HCEC 1CT (cell line): ENCODE measurements at places on chromosomes 2 and 18.

DNA sequence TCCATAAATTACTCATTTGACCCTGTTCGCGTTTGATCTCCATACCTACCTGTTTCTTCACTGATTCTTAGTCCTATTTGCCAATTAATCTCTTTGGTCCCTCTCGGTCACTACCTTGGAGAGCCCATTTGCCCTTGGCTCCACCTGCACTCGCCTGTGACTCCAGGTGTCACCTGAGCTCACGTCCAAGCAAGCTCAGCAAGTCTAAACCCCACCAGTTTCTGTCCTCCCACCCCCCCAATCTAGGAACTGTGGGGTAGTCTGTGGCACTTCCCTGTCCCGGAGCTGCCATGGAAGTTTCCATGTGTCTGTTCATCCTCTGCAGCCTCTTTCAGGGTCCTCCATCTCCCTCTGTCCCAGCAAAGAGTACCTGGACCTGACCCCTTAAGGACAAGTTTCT is 68.1 kb upstream of the BCL2L11 start:
- DNase-seq = no peak

DNA sequence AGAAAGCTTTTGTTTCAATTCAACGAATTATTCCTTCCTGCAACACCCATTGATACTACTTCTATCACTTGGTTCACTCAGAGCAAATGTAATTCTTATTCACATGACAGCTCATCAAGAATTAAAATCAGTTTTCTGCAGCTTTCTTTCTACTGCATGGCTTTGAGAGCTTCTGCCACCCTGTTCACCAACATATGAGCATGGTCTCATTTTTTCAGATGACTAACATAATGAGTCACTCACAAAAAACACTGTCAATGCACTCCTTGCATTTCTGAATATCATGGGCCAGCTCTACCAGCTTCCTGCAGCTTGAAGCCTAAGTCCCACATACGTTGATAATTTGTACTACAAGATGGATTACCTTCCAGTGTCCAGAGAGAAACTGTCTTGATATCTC is 342.9 kb downstream of the LRATD1 start:
- DNase-seq = peak; percentile 36

DNA sequence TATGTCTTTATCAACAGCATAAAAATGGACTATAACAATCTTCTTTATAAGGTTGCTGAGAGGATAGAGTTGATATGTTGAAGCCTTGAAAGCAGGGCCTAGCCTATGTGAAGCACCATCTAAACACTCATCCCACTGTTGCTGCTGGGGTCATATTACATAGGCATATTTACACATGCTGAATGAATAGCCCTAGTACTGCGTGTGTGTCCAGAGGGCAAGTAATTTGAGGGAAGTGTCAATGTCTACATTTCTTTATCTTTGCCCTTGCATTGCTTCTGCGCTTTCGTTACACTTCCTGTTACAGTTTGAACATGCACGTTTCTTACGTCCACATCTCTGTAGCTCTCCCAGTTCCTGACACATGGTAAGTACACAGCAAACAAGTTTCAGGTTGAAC is 280.3 kb upstream of the ATP5MC3 start:
- no peak for DNase-seq

DNA sequence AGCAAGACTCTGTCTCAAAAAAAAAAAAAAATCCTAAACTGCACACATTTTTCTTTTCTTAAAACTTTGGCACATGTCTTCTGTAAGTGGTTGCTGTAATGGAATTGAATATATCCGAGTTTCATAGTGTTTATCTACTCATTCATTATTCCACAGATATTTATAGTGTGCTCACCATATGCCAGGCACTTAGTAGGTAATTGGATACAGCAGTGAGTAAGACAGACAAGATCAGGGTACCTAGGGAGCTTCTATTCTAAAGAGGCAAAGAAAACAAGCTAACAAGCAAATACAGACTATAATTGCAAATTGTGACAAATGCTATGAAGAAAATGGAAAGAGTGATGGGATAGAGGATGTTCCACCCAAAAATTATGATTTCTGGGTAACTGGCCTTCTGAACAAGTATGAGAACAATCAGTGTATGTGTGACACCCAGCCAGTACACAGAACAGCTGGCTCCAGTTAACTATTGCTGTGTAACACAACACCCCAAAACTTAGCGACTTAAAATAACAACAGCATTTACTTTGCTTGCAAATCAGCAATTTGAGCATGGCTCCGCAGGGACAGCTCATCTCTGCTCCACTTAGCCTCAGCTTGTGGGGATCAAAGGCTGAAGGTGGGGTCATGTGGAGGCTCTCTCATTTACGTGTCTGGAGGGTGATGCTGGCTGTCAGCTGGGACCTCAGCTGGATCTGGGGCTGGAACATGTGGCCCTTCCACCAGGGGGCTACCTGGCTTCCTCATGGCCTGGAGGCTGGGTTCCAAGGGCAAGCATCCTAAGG is 224.9 kb downstream of the INSIG2 start:
- no peak for DNase-seq

GRCh38 chr2:134154246-134154645 is 99.6 kb upstream of the MGAT5 start:
- no peak for DNase-seq

GRCh38 chr18:62577765-62578164 is 54.9 kb downstream of the ZCCHC2 start:
- no peak for DNase-seq

DNA sequence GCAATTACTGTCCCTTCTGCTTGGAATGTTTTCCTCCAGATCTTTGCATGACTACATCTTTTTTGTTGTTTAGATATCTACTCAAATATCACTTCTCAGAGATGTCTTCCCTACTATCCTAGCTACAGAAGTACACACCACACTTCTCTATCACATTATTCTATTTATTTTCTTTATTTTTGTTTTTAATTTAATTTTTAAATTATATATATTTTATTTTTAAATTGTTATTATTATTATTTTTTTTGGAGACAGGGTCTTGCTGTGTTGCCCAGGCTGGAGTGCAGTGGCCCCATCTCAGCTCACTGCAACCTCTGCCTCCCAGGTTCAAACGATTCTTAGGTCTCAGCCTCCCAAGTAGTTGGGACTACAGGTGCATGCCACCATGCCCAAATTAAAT is 106.7 kb downstream of the TAF4B start:
- DNase-seq = no peak

DNA sequence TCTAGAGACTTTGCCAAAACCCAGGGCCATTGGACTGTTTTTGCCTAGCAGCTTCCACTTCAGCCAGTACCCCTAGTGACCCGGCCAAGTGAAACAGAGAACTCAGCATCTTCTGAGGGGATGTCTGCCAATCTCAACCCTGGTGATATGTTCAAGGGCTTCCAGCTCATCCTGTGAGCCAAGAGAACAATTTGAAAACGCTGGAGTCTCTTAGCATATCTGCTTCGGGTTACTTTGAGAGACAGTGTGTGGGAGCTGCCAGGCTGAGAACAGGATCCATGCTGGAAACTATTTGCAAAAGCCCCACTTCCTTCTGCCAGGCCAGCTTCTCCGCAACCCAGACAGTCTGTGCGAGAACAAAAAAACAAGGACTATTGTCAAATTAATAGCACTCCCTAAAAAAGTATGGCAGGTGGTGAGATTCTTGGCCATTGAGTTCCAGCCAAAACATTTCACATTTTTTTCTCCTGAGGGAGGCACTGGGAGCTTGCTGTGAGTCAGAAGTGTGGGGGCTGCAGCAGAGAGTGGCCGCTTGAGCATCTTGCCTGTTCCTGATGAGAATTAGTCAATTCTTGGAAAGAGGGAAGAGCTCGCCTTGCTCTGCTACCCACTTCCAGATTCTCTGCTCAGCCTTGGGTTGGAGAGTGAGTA is 395.6 kb upstream of the TRIB2 start:
- peak; percentile 96 for DNase-seq

GRCh38 chr2:171405546-171405945 is 28.2 kb downstream of the METTL8 start:
- DNase-seq = no peak

- no peak for DNase-seq
Observed at GRCh38 chr2:50975546-50975945, 56.4 kb downstream of the NRXN1 start.

- DNase-seq = no peak
Observed at GRCh38 chr2:37560863-37561614, 110.4 kb downstream of the CDC42EP3 start.

DNA sequence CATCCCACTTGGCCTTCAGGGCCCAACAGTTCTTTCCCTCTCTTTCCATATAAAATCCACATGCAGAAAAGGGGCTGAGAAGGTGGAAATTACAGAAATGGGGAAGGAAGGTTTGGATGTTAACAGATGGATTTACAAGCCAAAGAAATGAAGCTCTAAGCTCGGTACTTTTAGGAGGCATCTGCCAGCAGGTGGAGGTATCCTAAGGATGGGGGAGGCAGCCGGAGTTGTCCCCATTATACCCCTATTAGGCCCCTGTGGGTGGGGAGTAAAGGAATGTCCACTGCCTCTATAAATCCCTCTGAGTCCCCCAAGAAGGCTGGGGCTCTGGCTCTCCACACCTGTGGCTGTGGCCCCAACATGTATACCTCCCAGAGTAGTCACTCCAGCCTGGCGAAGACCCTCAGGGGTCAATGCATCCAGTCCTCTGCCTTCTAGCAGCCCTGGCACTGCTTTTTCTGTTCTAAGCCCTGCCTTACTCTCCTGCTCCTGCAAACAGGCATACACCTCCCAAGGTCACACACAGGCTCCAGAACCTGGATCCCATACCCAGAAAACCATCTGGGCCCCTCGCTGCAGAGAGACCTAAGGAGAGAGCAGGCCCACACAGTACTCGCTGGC is 1.2 kb downstream of the FBXO41 start:
- DNase-seq = no peak

DNA sequence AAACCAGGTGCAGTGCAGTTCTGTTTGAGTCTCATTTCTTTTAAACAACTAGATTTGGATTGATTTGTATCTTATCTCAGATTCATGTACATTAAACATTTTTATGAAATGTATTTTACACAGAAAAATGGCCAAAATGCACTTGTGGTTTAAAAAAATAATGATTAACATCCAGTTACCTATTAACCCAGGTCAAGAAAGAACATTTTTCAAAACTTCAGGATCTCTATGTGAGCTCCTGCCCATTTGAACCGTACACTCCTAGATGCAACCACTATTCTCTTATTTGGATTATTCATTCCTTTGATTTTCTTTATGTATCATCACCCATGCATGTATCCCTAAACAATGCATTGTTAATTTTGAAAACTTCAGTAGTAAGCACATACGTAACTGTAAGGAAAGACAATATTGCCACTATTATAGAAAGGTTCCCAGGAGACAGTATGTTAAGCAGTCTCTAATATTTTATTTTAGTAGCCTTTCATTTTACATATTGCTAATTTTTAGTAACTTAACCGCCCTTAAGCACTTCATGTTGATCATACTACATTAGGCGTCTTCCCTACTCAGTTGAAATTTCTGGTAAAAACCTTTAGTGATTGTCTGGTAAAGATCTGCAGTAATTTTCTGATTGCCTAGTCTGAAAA is 22.7 kb downstream of the RNF138 start:
- DNase-seq = no peak

GRCh38 chr2:197904446-197904845 is 100.1 kb downstream of the PLCL1 start:
- no peak for DNase-seq

DNA sequence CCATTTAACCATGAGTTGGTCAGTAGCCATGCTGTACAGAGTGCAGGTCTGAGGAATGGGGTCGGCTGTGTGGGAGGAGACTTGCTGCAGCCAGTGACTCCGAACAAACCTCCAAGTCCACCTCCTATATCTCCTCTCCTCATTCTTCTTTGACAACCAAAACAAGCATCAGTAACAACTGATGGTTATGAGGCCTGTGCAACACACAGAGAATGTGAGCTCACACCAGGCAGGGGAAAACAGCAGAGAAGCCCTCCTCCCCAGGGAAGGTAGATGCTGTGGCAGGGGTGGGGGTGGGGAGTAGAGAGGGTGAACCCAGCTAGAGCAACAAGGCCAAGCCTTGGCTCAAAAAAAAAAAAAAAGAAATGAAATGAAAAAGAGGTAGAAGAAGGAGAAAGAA is 12.3 kb upstream of the CNGA3 start:
- no peak for DNase-seq

- peak; percentile 95 for DNase-seq
Observed at GRCh38 chr2:27628767-27629709, at the start of the genes CCDC121 and GPN1. Gene CCDC121, minus strand, starts transcription at chr2:27629012. Its CDS starts 1,213 bp downstream, at chr2:27627799. Gene GPN1, plus strand, starts transcription at chr2:27629050. Its CDS starts 9 bp downstream, at chr2:27629059.

DNA sequence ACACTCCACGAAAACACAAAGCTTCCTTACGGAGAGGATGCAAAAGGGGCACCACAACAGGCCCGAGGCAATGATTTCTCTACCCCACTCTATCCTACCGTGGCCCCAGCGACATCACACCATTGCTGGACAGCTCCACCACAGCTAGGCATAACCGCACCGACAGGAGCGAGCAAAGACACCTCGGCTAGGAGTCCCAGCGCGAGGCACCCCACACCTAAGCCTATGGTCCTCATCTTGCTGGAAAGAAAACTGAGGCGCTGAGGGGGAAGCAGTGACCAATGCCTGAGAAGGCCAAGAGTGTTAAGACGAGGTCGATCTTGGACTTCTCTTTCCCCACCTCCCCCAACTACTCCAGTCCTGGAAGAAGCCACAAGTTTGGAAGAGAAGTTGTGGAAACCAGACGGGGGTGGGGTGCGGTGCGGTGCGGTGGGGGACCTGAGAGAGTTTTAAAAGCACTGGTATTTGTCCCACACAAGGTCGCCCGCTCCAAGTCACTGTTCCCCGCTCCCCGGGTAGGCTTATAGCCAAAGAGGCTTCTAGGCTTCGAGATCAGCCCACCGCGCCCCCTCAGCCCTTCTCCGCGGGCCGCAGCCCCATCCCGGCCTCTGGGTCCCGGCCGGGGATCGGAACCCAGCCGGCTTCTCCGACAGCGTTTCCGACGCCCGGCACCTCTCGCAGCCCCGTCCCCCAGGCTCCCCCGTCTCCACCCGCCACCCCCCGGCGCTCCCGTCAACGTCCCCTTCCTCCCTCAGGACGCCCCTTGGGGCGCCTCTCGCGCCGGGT is 766 bp downstream of the PDE6D start:
- no peak for DNase-seq

GRCh38 chr2:129293326-129293725 is 686.1 kb upstream of the RAB6C start:
- DNase-seq = no peak

DNA sequence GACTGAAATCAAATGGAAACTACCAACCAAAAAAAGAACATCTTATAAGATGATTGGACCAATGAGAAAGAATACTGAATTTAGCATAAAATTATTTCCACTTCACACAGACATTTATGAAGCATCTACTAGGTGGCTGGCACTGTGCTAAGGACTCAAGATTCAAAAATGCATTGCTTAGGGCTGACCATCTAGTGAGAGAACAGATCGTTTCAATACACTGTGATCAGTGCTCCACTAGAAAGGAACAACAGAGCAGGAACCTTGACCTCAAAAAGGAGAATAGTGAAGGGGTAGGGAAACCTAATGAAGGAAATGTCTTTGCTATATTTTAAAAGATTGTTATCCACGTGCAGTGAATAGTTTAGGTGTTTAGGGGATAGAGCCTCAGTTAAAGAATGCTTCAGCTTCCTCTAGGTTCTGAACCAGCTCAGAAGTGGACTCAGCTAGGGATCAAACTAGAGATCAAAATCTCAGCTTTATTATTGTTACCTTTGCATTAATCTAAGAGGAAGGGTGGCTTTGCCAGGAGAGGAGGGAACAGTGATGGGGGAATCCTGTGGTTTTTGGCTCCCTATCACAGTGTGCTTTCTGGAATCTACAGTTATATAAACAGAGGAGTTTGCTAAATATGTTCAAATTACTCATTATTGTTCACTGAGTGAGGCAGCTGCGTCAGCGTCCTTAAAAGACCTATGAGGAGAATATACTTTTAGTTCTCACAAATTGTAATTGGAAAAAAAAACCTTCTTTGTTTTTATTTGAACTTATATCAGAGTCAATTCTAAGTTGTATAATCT is 16.2 kb upstream of the BBS5 start:
- DNase-seq = peak; percentile 93
